ENCODE measurements at places on chromosomes 6 and 20.

DNA sequence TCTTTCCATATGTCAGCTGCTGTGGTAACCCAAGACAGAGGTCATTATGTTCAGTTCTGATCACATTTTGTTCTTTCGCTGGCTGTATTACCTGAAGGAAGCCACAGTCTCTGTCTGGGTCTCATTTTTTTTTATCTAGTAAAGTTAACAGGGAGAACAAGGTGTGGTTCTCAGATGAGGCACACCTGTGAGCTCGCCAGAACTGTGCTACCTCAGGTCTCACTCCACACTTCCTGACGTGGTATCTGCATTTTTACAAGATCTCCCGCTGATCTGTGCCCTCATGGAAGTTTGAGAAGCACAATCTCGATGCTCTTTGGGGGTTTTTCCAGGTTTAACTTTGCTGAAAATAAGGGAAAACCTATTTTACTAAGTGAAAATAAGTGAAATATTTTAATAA, 169.5 kb upstream of the CENPW start:
- no peak for DNase-seq

GRCh38 chr20:3163099-3164042, 3.7 kb upstream of the FASTKD5 start:
- DNase-seq = no peak

- DNase-seq = no peak
Measured at GRCh38 chr6:90428514-90428913, 131.9 kb upstream of the BACH2 start.

DNA sequence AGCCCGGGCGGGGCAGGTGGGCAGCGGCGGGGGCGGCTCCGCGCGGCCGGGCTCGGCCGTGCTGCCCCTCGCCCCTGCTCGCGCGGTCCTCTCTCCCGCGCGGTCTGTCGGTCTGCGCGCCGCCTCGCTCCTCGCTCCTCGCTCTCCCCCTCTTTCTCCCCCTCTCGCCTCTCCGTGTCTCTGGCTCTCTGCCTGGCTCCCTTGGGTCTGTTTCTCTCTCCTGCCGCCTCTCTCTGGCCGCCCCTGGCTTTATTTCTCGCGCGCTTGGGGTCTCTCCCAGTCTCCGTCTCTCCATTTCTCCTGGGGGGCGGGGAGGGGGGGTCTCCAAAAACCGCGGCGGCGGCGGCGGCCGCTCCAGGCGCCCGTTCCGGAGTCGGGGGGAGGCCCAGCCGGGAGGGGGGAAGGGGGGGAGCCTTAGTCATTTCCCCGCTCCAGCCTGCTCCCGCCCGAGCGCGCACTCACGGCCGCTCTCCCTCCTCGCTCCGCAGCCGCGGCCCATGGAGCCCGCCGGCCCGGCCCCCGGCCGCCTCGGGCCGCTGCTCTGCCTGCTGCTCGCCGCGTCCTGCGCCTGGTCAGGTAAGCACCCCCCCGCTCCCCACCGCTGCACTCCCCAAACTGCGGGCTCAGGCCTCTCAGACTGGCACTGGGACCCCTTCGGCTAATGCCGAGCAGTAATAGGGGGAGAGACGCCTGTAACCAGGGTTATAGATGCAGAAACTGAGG, at the start of gene SIRPA:
Gene SIRPA, plus strand, starts transcription at position 457 of the 723 bp plus-strand sequence. Its CDS starts 41 bp downstream, at position 498.
- DNase-seq = no peak

- DNase-seq = no peak
Measured at GRCh38 chr20:63706027-63706695, 1.6 kb downstream of the ARFRP1 start.

- DNase-seq = no peak
Measured at GRCh38 chr20:41774291-41774690, 156.1 kb upstream of the CHD6 start.

DNA sequence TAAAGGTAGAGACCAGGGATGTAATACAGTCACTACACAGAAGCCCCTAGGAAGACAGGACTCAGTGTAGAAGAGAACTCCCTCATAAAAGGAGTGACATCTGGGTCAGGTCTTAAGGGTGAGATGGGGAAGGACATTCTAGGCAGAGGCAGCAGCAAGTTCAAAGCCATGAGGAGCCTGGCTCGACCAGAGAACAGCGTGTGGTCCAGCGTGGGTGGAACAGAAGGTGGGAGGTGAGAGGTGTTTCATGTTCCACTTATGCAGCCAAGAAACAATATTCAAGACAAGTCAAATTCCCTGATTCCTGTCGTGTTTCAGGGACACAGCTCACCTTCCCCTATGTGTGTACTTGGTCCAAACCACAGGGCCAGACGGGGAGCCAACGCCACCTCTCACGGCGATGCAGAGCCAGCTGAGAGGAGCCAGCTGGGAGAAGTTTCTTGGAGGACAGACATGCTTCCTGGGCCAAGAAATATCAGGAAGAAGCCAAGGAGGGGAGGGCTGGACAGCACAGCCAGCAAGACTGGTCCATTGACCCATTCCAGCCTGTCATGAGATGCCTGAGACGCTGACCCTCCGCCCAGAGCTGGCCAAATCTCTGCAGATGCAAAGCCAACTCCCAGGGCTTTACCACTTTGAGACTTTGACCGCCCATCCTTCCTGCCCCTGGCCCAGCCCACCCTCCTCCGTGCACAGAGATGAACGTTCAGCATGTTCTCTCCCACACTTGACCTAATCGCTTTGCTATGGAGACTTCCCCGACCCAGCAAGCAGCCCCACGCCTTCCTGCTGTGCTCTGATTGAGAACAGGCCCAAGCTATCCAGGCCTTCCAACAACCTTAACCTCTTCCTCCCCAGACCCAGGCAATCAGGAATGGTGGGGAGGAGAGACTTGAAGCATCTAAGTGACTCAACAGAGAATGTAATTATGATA, 113.8 kb downstream of the PRND start:
- no peak for DNase-seq
